ENCODE measurements at places on chromosomes 3 and 15.
A peak's percentile ranks its signal among the peaks of the same experiment; 100 is the strongest.

DNA sequence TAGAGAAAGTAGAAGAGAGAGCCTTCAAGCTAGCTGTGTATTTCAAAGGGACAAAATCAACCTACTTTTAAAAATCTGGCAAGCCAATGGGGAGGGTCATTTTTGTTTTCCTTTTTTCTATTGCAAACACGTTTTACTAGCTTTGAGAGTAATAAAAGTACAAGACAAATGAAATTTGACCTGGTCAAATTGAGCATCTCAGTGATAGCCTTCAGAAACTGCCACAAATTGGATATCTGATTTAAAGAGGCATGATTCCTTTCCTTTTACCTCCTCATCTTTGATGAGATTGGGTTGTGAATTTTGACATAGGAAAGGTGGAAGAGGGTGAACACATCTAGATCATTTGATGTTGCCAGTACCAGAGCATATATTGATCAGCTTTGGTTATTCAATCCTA is 53.6 kb upstream of the RBMS3 start:
- no peak for DNase-seq

DNA sequence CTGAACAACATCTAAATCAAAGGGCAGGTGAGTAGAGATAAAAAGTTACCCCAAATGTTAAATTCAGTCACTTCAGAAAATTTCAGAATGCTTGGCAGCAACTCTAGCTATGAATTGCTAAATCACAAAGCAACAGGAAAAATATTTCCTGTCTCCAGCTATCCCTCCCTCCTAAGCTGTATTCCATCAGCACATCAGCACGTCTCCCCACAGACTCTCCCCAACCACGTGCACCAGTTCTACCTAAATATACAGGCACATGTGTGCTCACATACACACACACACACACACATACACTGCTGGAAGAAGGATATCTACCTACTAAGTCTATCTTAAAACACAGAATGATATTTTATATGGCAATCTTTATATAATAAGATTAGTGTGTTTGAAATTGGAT is 177.1 kb upstream of the ARHGEF26 start:
- no peak for DNase-seq

DNA sequence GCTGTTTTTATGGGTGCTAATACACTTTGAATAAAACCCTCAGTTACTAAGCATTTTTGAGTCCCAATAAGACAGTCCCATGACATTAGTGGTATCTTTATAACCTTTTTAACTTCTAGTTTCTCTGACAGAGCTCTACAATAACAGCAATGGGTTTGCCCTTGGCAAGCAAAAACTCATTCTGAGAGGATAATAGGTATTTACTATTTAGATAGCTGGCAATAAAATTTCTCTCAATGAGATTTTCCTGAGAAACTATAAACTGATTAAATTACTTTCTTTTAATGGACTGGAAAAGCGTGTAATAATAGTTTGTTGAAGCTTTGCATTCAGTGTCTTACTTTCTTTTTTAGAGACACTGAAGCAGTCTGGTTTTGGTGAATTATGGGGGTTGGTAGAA is 168.0 kb upstream of the MLF1 start:
- DNase-seq = peak; percentile 6

DNA sequence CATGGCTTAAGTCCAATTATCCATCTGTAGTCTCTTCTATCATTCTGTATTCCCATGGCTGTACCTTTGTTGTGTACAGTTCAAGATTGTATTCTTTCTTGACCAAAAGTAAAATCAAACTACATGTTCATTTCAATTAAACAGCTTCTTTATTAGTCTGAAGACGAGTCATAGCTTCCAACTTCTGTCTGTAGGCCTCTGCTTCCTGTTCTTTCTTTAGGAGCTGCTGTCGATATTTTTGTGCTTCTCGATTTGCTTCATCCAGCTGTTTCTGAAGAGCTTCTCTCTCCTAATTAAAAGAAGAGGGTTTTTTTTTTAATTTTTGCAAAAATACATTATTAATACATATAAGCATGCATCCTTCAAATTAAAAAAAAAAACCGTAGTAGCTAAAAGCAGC is 13.0 kb upstream of the HDC start:
- DNase-seq = no peak

- no peak for DNase-seq
Observed at GRCh38 chr3:13073326-13074005, at the start of gene IQSEC1. TSS of gene IQSEC1 (minus strand) at chr3:13073429. CDS start at chr3:13073014, 415 bp downstream.

DNA sequence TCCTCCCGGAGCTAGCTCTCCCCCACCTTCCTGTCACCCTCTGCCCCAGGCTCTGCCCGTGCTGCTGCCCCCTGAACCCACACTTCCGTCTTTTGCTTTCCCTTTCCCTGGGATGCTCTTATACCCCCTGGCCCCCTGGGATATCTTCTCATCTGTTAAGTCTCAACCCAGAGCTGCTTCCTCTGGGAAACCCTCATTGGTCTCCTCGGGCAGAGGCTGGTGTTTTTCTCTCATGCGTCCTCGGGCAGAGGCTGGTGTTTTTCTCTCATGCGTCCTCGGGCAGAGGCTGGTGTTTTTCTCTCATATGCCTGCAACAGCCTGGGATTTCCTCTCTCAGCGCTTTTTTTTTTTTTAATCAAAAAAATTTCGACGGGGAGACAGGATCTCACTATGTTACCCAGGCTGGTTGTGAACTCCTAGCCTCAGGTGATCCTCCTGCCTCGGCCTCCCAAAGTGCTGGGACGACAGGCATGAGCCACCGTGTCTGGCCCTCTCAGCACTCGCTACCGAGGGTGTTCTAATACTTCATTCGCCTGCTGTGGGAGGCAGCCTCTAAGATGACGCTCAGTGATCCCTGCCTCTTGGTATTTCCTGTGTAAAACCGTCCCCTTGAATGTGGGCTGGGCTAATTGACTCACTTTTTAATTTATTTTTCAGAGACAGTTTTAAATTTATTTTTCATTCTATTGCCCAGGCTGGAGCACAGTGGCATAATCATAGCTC is 62.7 kb upstream of the TFRC start:
- no peak for DNase-seq

DNA sequence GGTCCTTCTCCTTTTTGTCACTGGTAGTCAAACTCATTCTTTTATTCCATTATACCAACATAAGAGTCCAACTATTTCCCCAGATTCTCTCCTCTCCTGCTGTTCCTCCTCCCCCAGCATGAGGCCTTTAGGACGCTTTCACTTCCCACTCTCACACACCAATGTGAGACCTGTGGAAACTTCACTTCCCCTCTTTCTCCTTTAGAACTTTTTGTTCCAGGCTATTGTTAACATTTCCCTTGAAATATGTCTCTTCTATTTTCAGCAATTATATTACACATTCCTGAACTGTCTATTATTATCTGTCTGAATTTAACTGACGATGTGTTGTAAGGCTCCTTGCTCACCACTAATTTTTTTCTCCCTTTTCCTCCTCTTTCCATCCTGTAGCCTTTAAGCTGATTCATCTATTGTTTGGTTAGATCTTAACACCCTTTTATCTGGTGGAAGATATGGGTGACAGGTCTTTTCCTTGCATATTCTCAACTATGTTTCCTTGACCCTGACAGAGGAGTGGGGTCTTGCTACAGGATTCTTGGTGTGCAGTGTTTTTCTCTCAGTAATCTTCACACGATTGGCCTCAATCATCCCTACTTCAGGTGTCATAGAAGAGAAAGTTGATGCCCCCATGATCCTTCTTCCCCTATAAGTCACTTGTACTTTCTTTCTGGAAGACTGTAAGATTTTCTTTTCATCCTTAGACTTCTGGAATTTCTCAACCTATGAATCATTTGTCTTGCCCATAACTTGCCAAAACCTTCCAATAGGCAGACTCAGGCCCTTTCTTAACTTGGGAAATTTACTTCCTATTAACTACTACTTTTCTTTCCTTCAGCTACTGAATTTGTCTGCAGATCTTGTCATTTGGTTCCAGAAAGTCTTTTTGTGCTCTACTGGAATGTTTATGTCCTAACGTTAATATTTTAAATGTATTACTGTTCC is 5.9 kb downstream of the CYP19A1 start:
- DNase-seq = no peak

DNA sequence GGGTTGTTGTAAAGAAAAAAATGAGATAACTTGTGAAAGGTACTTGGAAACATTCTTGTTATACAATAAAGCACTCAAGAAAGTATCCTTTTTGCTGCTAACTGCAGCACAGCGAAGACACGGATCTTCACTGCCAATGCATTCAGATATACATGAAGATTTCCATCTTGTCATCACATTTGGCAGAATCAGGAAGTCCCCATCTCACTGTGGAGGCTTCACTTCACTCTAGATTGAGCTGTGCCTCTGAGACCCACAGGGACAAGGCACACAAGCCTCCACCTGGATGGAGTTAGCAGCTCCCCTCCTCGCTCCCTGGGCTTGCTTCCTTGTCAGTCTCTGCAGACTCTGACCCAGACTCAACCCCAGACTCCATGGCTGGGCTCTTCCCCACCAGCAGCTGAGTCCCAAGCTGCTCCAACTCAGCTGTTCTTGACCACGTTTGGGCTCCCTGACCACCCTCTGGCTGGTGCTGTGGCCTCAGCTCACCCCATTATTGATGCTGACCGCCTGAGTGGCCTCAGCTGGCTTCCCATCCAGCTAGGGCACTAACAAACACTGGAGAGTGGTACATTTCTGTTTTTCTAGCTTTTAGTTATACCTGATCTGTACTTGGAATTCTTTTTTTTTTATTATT is 45.4 kb upstream of the SMAD3 start:
- no peak for DNase-seq

- no peak for DNase-seq
Observed at GRCh38 chr3:188345223-188345622, 191.3 kb downstream of the LPP start.

DNA sequence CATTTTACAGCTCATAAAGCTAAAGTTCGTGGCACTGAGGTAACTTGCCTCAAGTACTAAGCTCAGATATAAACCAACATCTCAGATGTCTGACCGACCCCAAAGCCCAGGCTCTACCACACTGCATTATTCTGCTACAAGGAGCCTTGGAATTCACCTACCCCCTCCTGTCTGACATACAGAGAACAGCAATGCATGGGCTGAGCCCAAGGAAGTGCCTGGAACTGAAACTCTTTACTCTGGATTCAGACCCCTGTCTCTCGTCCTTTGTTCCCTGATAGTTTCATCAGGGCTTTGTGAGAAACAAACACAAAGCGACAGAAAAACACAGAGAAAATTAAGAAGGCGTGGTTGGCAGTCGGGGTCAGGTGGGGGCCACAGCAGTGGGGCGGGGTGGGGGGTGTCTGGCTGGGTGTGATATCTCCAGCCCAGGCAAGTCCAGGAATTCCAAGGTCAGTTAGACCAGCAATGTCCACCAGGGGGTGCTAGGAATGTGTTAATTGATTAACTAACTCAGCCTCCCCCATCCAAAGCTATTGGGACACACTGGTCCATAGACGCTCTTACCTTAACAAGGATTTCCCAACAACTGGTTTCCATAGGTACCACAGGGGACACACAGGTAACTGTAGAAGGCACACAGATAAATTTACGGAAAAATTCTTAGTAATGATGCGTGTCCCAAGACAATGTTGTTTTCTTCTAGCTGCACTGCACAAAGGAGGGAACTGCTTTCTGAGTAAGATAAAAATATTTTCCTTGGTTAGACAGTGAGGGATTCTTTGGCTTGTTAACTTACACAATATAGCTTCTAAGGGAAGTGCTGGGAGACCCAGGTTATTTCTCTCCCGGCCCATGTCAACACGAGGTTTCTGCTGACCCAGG is 18.8 kb upstream of the SSUH2 start:
- DNase-seq = peak; percentile 31

DNA sequence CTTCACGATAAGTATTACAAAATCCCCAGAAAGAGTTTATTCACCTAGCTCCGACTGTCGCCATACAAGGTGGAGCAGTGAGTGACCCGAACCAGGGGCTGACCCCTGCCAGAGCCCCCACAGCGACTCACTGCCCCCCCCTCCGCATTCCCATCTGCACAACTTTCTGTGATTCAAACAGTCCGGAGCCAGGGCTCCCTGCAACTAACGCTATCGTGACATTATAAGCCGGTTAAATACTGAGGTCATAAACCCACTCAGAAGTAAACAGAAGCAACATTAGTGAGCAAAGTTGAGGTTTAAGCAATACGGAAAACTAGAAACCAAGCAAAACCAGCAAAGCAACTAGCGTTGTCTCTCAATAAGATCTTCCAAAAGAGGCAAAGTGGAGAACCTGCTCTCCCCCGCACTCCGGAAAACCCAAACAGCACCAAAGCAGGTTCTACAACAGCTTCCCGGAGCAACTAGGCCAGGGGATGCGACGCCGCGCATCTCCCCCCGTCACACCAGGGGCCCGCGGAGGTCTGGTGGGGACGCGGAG is 642 bp downstream of the SCAP start:
- DNase-seq = peak; percentile 18

GRCh38 chr15:77634266-77634962 is 1.7 kb upstream of the LINGO1 start:
- DNase-seq = no peak

- no peak for DNase-seq
Observed at GRCh38 chr3:11508346-11509172, 135.2 kb downstream of the VGLL4 start.

DNA sequence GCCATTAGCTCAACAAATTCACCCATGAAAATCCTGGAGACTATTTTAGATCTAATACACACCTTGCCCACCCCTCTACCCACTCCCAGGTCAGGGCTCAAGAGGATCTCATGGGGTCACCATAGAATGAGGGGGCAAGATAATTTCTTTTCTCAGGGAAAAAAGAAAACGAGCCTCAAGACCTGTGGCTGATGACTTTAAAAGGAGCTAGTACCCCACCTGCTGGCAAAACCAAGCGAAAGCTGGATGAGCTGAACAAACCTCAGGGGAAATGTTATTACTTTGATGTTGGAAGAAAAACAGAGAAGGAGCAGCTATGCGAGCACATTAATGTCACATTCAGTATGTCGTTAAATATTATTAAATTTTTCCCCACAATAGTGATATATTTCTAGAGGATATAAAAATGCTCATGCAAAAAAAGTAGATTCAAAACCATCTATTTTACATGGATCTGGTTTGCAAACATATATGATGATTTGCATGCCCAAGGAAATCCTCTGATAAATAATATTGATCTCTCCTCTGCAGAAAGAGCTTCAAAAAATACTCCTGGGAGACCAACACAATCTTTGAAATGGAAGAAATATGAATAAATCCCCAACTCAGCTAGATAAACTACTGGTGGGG is 37.7 kb downstream of the PLD1 start:
- peak; percentile 45 for DNase-seq

DNA sequence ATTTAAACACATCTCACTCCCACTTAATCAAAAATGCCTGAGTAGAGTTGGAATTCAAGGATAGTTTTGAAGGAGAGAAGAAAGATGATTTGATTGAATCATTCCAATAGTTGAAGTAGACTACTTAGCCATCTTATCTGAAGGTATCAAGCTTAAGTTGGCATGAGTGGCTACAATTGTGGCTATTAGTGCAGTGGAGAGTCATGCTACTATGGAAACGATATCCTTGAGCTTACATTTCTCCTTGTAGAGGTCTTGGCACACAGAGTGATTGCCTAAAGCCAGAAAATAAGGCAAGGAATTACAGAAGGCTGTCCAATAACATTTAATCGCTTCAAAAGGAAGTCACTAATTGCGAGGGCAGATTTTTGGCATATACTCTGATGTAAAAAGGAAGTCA is 1022.7 kb downstream of the IGSF11 start:
- DNase-seq = no peak

Data from urinary bladder (tissue), 4 donors.